ENCODE measurements at places on chromosomes 2 and 18. TPM values are rescaled to one million over a fixed set of nuclear protein-coding genes. Genes with fewer than 3 reads are reported as not detected.

- DNase-seq, result no peak
Measured at GRCh38 chr2:68411397-68412126, 46.5 kb downstream of the PLEK start.

DNA sequence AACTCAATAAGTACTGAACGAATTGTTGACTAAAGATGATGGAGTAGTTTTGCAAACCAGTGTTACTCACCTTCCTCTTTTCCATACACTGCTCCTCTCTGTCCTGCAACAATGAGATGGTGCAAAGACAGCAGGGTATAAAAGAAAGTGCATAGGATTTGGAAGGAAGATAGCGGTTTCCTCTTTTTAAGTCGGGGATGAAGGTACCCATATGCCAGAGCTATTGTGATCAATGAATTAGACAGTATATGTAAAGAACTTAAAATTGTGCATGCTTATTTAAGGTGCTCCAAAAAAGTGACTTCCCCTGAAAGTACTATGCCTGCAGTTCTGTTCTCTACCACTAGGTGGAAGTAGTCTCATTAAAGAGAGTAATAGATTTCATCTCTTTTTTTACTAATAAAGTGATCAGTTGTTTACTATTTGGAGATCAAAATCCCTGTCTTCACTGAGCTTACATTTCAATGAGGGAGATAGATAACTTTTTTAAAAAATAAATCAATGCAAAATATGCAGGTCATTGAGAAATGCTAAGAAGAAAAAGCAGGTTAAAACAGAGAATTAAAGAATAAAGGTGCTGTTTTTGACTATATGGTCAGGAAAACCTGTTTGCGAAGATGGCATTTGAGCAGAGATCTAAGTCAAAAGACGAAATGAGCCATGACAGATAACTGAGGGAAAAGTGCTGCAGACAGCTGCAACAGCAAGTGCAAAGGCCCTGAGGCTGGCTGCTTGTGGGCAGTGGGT lies 339.7 kb upstream of the SLC14A2 start:
- no peak for DNase-seq

DNA sequence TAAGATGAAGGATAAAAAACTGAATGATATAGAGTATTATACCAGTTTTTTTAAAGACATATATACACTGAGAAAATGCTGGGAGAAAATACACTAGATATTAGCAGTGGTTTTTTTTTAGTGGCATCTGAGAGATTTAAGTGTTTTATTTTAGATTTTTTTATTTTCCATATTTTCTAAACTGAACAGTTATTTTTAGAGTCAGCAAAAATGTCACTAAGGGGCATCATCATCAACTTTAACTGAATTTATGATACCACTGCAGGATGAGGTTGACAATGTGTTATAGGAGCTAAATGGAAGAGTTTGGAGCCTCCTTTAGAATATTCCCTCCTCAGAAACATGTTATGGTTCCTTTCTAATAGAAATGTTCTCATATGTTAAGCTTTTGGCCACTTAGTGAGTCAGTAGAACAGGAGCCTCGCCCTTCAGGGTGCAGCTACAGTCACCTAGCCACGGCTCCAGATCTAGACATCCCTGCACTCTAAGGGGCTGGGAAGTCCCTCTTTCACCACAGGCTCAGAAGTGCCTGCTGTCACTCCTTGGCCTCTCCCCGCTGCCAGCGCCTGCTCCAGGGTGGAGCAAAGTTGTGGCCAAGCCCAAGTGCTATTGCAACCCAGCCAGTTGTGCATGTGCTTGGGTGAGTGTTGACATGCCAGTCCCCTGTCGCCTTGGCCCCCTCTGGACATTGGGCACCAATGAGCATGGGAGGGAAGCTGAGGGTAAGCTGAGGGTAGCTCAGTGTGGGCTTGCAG lies 210.7 kb upstream of the RASGRP3 start:
- DNase-seq, result no peak

GRCh38 chr2:127403460-127403859 lies 14.8 kb upstream of the PROC start:
- DNase-seq, result no peak

GRCh38 chr2:45889053-45889452 lies 237.6 kb downstream of the PRKCE start:
- DNase-seq, result peak; percentile 18

DNA sequence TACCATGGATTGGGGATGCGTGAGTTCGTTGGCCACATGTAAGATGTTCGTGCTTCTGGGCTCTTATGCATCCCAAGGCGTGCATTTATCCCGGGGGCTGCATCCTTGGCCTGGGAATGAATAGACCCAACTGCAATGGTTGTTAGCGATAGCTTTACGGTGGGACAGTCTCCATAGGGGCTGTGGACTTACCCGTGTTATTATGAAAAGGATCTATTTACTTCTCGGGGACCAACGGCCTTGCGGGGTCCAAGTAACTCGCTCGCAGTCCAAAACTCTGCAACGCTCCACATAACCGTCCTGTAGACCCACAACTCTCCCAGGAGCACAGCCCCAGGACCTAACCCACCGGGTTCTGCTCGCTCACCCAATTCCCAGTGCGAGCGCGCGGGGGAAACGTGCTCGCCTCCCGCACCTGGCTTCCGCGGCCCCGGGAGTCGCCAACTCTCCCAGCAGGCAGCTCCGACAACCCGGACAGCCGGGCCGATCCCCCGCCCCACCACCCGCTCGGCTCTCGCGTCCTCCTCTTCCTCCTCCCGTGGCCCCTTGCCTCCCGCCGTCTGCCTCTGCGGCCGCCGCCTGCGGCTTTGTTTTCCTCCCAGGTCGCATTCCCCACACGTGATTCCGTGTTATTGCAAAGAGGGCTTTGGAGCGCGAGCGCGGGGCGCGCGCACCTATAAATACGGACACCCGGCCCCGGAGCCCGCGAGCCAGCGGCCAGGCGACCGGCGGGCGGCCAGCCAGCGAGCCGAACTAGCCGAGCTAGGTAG lies at the start of gene CABLES1:
Gene CABLES1, plus strand, starts transcription at position 706 of the 770 bp plus-strand sequence. CDS start 278 bp downstream, outside the sequence.
- DNase-seq, result peak; percentile 70

HOXD3 gene
- 10.9 TPM for total RNA-seq

BMP10 gene
- total RNA-seq, result not detected

- no peak for DNase-seq
Measured at GRCh38 chr18:2559249-2559648, 12.1 kb downstream of the METTL4 start.

RPRD1A gene
- total RNA-seq, result 60.4 TPM

GRCh38 chr2:156513219-156513618 lies 77.0 kb downstream of the GPD2 start:
- no peak for DNase-seq

- no peak for DNase-seq
Measured at GRCh38 chr2:203787979-203788378, 79.6 kb upstream of the CTLA4 start.

- DNase-seq, result peak; percentile 86
Measured at GRCh38 chr2:30272761-30273573, 41.6 kb downstream of the LBH start.

- DNase-seq, result no peak
Measured at GRCh38 chr2:151299920-151300539, 10.6 kb upstream of the NMI start.

DNA sequence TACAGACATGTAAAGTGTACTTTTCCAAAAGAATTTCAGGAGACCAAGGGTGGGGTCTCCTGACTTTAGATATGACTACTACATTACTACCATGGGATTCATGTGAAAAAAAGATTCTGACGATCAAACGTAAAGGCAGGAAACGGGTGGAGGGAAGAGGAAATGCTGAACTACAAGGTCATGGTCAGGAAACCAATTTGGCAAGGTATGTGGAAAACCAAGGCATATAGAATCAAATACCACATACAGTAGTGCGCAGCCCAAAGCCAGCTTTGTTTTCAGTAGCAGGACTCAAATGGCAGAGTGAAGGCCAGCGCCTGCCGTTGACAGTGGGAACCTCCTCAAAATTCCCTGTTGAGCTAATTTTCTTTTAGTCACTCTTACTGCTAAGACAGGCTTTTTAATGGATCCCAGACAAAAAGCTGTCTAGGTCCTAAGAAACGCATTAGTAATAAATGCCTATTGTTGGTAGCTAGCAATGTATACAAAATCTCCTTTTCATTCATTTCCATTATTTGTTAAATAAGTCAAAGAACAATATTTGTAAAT lies 57.6 kb upstream of the SERTAD2 start:
- peak; percentile 19 for DNase-seq

GRCh38 chr2:55420871-55421270 lies 1.2 kb upstream of the CCDC88A start:
- no peak for DNase-seq

GRCh38 chr2:88088999-88089398 lies 21.4 kb downstream of the SMYD1 start:
- DNase-seq, result no peak

DNA sequence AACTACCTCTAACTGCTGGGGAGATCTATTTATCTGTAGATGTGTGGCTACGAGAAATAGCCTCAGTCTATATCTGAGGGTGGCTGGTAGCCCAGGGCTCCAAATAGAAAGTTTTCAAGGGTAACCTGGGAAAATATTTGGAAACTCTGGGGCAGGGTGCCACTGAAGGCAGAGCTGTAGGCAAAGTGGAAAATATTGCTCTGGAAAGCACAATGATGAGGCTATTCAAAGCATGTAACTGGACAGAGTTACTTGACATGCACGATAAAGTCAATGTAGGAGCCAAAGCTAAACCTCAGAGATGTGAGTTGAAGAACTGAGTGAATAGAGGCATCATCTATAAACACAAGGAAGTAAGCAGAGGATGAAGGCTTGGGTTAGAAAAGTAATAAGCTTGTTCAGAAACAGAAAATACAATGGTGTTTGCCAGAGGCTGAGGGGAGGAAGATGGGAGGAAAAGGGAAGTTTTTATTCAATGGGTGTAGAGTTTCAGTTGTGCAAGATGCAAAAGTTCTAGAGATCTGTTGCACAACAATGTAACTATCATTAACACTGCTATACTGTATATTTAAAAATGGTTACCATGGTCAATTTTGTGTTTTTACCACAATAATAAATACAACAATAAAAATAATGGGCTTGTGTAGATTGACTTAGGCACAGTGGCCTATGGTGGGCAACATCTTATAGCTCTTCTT lies 171.6 kb downstream of the MBD2 start:
- no peak for DNase-seq

TMEM198 gene
- 2.4 TPM for total RNA-seq

DNA sequence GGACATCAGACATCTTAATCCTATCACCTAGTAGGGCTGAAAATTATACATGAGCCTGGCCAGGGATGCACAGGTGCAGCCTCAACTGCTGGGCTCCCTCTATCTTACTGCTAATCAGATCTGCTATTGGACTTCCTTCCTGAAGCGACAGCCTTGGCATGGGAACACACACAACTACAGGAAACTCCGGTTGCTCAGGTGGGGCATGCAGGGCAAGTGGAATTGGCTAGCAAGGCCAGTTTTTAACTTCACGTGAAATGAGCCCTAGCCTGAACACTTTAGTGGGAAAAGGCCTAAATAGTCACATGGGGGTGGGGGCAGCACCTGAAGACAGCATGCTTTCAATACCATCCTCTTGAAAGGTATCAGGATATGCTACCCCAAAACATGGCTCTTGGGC lies 147.9 kb upstream of the NCKAP5 start:
- DNase-seq, result no peak

DNA sequence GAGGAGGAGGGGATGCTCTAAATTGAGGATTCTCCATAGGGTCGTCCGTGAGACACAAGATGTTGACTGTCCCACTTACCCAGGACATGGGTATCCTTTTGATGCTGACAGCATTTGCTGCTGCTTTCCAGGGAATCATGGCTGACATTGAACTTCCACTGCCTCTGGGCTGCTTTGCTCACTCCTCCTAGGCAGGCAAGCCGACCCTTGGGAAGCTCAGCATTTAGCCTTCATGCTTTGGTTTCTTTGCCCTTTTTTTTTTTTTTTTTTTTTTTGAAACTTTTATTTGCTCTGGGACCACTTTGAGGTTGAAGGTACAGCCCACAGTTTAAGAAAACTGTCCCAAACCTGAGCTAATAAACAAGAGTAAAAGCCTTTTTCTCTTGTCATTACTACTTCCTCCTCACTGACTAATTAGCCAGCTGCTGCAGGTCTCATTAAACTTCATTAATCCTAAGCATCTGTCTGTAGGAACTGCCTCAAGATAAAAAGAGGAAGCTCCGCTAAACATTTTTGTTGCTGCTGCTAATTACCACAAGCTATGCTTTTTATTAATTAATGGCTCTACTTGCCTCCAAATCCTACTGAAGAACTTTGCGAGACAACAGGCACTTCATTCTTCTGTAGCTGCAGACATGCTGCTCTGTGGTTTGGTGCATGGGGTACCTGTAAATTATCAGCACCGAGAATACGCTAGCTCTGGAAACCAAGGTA lies 125.4 kb downstream of the SPTBN1 start:
- no peak for DNase-seq

Data from Daoy (cell line).